IMR-90 (cell line): ENCODE measurements at places on chromosomes 4 and X. TPM values are rescaled to one million over a fixed set of nuclear protein-coding genes. Genes with fewer than 3 reads are reported as not detected.

The UBE2A gene
- 12.9 and 20.3 TPM in 2 replicates for total RNA-seq

The MAGEB1 gene
- not detected in 2 replicates for total RNA-seq

The EDA gene
- under 0.01 TPM in 2 replicates for total RNA-seq

The HGFAC gene
- total RNA-seq: not detected in 2 replicates

The NRK gene
- total RNA-seq: 2.7 and 3.6 TPM in 2 replicates

The SGMS2 gene
- total RNA-seq: 37.5 and 57.5 TPM in 2 replicates

The TMSB15B gene
- 5.6 and 7.9 TPM in 2 replicates for total RNA-seq

The STK32B gene
- total RNA-seq: 5.8 and 6.3 TPM in 2 replicates

The PPA2 gene
- 52.5 and 66.7 TPM in 2 replicates for total RNA-seq

The EDA2R gene
- total RNA-seq: 22.8 and 23.8 TPM in 2 replicates

The CACNA1F gene
- not detected in 2 replicates for total RNA-seq

The IL3RA gene
- total RNA-seq: not detected in 2 replicates

The NAT8L gene
- total RNA-seq: not detected in 2 replicates

The GYPB gene
- not detected in 2 replicates for total RNA-seq

The GEMIN8 gene
- 11.1 and 12.0 TPM in 2 replicates for total RNA-seq

The MSX1 gene
- 1.1 TPM in 2 replicates for total RNA-seq

The AKAP14 gene
- not detected in 2 replicates for total RNA-seq

The RBMX gene
- 318 and 337 TPM in 2 replicates for total RNA-seq

The TCEAL8 gene
- total RNA-seq: 31.5 and 91.4 TPM in 2 replicates

The FAT4 gene
- 35.6 and 37.5 TPM in 2 replicates for total RNA-seq

The HSFX1 gene
- under 0.01 and 0.18 TPM in 2 replicates for total RNA-seq

The FGF16 gene
- not detected in 2 replicates for total RNA-seq

The TMPRSS11A gene
- not detected in 2 replicates for total RNA-seq

The RNF113A gene
- 16.5 and 20.6 TPM in 2 replicates for total RNA-seq

The ARSH gene
- not detected in 2 replicates for total RNA-seq

The TLL1 gene
- total RNA-seq: not detected in 2 replicates

The RXFP1 gene
- total RNA-seq: not detected in 2 replicates

The MAGEB4 gene
- total RNA-seq: not detected in 2 replicates

The DMP1 gene
- not detected in 2 replicates for total RNA-seq
